ENCODE measurements at places on chromosomes 6 and 20.

DNA sequence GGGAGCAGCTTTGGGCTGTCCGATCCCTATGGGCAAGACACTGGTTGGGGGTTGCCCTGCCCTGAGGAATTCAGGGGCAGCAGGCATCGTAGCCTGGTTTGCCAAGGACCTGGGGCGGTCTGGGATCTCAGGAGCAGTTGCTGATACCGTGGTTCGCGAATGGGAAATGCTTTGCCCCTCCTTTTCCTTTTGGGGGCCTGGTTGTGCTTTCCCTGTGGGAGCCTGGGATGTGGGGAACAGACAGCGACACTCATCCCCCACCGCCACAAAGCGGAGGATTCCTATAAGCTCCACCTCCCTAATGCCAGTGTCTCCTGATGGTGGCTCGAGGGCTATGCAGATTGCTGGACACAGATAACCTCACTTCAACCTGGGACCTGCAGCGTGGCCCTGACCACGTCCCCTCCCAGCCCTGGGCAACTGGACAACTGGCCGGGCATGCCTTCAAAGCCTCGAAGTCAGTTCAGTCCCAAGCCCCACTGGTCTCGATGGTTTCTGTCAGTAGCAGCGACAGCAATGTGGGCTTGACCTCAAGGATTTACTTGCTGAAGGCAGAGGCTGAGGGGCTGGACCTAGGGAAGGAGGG is 3.3 kb downstream of the CEBPB start:
- DNase-seq: no peak

- DNase-seq: no peak
Observed at GRCh38 chr20:4989570-4989969, 11.7 kb downstream of the SLC23A2 start.

DNA sequence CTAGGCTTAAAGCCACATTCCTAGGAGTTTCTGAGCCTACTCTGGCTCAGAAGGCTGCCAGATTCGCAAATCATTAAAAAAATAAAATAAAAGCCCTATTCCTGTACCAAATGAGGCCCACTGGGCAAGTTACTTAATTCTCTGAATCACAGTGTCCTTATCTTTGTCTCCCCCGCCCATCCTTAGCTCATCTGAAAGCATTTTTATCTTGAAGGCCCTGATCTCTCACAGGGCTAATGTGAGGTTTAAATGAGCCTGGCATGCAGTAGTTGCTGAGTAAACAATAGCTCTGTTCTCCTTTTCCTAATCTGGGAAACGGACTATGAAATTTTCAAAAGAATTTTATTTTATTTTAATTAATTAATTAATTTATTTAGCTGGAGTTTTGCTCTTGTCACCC is 2.1 kb upstream of the ZBTB12 start:
- no peak for DNase-seq

DNA sequence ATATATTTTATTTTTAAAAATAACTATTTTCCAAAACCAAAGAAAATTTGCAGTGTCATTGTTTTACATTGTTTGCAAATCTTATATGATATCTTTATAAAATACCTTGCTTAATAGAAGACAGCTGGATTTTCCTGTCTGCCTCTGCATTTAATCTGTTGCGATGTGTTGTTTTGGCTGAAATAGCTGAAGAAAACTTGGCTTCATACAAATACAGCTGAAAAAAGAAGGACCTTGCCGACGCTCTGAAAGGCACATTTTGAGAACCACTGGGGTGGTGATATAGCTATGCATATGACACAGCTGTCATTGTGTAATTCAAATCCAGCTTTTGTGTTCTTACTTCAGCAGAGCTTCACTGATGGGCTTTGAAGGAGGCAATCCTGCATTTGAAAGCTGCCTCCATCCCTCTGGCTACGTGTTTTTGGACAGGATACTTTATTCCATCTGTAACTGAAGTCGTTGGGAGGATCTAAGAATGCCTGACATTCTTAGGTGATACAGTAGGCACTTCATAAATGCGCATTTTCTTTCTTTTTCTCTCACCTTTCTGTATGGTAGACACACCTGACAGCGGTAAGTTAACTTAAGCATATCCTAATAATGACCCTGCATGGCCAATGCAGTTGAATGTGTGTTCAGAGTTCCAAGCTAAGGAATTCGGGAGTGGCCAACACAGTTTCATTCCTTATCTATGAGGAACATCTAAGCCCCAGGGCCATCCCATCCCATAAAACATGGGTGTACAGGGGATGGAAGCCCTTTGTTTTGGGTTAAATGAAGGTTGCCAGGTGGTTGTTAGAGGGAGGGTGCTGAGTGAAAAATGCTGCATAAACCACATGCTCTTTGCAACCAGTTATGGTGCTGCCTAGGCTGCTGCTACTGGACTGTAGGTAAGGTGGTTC is 213.0 kb downstream of the TFAP2A start:
- no peak for DNase-seq

GRCh38 chr20:62895539-62895938 is 30.8 kb downstream of the DIDO1 start:
- no peak for DNase-seq

GRCh38 chr6:112745765-112746164 is 398.6 kb downstream of the RFPL4B start:
- no peak for DNase-seq

GRCh38 chr6:9841886-9842725 is 572.8 kb downstream of the TFAP2A start:
- no peak for DNase-seq

DNA sequence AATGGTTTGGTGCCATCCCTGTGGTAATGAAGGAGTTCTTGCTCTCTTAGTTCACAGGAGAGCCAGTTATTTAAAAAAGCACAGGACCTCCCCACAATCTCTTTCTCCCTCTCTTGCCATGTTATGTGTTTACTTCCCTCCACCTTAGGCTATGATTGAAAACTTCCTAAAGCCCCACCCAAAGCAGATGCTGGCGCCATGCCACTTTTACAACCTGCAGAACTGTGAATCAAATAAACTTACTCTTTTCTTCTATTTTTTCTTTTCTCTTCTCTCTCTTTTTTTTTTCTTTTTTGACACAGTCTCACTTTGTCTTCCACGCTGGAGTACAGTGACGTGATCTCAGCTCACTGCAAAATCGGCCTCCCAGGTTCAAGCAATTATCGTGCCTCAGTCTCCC is 508.4 kb upstream of the EPHA7 start:
- DNase-seq: no peak

DNA sequence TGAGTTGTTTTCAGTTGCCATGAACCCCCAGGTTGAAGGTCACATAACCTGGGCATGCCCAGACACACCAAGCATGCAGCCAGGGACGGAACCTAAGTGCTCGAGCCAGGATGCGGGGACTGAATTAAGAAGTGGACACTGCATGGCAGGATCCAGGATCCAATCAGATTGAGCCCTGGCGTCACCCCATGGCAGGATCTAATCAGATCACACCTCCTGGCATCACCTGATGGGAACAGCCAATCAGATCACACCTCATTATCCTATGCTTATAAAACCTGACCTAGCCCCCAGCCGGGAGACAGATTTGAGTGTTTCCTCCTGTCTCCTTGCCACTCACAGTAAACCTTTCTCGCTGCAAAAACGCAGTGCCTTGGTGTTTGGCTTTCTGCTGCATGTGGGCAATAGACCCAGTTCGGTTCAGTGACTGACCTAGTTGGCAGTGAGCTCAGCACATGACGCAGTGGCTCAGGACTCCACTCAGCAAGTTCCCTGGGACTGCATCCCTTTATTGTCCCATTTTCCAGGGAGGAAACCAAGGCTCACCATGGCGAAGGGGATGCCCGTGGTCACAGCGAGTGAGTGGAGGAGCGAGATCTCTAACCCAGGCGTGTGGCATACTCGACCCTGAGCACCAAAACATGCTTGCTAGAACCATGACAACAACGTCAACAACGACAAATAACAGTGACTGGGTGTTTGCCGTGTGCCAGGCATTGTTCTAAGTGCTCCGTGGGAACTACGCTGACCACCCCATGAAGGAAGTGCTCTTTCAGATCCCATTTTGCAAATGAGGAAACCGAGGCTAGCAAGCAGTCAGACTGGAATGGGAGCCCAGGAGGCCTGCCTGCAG is 66.3 kb downstream of the RBM38 start:
- DNase-seq: no peak

- DNase-seq: no peak
Observed at GRCh38 chr6:136189104-136189503, 61.0 kb downstream of the MTFR2 start.

DNA sequence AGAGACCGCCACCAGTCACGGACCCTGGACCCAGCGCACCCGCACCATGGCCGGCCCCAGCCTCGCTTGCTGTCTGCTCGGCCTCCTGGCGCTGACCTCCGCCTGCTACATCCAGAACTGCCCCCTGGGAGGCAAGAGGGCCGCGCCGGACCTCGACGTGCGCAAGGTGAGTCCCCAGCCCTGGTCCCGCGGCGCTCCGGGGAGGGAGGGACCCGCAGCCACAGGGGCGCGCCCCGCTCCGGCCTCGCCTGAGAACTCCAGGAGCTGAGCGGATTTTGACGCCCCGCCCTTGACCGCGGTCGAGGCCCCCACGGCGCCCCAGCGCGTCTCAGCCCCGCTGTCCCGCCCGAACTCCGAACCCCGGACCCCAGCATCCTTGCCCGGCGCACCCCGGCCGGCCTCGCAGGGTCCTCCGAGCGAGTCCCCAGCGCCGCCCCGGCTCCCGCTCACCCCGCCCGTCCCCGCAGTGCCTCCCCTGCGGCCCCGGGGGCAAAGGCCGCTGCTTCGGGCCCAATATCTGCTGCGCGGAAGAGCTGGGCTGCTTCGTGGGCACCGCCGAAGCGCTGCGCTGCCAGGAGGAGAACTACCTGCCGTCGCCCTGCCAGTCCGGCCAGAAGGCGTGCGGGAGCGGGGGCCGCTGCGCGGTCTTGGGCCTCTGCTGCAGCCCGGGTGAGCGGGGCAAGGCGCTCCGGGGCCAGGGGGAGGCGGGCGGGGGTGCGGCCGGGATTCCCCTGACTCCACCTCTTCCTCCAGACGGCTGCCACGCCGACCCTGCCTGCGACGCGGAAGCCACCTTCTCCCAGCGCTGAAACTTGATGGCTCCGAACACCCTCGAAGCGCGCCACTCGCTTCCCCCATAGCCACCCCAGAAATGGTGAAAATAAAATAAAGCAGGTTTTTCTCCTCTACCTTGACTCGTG is at the start of gene OXT:
OXT (plus strand) TSS at position 11 of the 920 bp plus-strand sequence; CDS start at position 47, 36 bp downstream.
- peak; percentile 54 for DNase-seq

DNA sequence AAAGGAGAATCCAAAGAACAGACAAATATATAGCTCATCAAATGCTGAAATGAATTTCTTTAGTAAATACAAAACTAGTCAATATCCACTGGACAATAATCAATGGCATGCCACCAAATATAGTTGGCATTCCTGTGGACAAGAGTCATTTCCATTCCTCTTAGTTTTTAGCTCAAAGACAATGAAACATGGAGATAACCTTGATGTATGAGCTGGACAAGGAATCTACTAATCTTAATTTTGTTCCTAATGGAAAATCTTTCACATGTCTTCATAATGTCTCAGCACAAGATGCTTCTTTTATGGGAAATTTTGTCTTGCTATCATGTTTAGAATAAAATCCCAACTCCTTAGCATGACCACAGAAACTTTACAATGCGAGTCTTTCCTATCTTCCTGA is 87.8 kb downstream of the PFDN4 start:
- DNase-seq: no peak

- DNase-seq: no peak
Observed at GRCh38 chr20:17872434-17872833, 96.2 kb downstream of the SNX5 start.

GRCh38 chr6:38193481-38194281 is 374.2 kb downstream of the ZFAND3 start:
- no peak for DNase-seq

- DNase-seq: no peak
Observed at GRCh38 chr6:18343741-18344140, 43.4 kb upstream of the RNF144B start.

- DNase-seq: no peak
Observed at GRCh38 chr6:150492507-150492906, 107.2 kb upstream of the PLEKHG1 start.

- DNase-seq: no peak
Observed at GRCh38 chr6:122758927-122759334, 20.6 kb upstream of the FABP7 start.

GRCh38 chr6:31308050-31308844 is 36.4 kb upstream of the HLA-C start:
- peak; percentile 55 for DNase-seq

DNA sequence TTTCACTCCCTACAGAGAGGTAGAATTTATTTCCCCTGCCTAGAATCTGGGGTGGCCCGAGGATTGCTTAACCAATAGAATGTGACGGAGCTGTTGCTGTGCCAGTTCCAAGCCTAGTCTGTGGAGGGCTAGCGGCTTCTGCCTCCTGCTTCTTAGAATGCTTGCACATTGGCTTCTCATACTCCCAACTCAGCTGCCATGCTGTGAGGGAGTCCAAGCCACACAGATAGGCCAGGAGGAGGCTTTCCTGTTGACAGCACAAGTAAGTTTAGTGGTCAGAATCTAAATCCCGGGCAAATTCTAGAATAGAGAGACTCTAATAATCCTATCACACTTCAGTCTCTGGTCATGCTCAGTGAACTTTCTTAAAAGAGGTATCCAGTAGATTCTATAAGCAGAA is 57.5 kb upstream of the SNRPB2 start:
- DNase-seq: no peak

GRCh38 chr6:24743944-24744335 is 25.0 kb upstream of the C6orf62 start:
- no peak for DNase-seq

- DNase-seq: no peak
Observed at GRCh38 chr6:144113366-144113765, 18.0 kb upstream of the SF3B5 start.

GRCh38 chr20:22684072-22684762 is 99.8 kb upstream of the FOXA2 start:
- no peak for DNase-seq

DNA sequence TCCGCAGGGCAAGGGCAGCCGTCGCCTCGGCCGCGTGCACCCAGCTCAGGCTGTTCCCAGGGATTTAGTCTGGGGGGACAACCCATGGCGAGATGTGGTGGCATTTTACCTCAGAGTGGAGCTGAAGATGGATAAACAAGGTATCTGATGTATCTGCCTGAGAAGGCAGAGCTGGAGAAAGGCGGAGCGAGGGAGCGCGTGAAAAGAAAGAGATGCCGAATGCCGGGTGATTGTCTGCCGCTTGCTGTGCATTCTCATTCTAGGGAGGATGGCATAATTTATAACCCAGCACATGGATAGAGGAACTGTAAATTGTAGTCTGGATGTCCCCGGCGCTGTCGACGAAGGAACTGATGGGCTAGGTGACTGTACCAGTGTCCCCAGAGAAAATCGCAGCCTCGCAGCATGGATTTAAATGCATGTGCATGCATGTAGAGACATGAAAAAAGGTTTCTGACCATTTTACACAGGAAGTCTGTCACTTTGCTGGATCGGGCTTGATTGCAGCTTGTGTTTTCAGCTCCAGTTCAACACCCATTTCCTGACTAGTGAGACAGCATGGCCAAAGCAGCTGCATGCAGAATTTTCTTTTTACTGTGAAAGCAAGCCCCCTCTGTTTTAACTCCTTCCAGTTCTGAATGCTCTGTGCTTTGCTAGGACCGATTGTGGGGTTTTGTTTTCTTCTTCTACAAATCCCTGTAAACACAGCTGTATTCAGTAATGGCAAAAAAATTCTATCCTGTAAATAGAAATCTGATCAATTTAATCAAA is 149.7 kb downstream of the PRL start:
- no peak for DNase-seq
